ENCODE measurements at places on chromosomes 3 and 15.

DNA sequence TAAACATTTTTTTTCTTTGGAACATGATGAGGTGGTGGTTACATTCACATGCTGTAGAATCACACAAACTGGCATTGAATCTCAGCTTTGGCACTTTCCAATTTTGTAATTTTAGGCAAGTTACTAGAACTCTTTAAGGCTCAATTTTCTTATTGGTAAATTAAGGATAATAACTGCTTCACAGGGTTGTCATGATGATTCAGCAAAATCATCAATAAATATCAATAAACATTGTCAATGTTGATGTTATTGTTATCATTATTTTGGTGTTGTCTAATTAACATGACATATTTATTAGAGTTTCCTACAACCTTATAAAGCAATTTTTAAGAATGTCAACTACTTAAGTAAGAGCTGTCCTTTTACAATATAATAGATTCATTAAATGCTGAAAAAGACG, 1.6 kb downstream of the MDFIC2 start:
- no peak for DNase-seq

DNA sequence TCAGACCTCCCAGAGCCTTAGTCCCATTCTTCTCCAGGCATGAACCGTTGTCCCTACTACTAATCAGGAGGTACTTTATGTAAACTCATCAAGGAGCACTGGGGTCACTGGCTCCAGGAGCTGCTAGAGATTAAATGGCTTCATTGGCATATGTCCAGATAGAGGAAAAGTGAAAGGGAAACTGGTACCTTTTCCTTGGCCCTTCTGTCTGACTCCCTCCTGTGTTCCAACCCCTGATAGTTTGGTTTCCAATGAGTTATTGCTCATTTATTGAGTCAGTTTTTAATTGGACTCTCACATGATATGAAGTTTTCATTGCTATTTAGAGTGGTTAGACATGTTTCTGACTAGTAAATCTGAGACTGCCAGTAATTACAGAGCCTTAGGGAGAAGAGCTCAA, 130.5 kb upstream of the BFSP2 start:
- no peak for DNase-seq

GRCh38 chr3:156806698-156807097, 19.5 kb upstream of the LEKR1 start:
- no peak for DNase-seq

DNA sequence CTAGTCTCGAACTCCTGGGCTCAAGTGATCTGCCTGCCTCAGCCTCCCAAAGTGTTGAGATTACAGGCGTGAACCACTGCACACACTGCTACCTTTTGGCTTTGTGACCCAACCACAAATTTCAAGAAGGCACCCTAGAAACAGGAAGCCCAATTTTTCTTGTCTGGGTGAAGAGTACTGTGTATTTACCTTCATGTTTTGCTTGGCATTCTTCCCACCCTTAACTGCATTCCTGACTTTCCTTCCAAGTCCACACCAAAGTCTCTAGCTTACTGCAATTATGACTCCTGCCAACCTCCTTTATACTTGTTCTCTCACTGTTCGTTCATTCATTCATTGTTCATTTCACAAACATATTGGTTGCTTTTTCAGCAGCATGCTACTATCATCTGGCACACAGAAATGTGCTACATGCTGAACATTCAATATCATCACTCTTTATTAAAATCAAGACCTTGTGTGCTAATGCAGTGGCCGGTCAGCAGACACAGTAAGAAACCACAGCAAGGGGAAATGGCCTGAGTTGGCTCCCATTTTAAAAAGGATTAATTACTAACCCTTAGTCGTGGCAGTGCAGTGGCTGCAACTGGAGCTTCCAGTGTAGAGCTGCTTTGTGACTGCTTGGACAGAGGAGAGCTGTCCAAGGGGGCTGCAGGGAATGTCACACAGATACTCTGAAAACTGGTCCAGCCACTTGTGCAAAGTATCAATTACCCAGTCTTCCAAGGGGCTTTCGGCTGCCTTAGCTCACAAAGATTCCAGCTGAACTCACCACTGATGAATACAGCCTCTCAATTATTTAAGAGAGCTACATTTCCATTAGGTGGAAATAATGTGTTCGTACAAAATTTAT, 94.0 kb downstream of the ETFA start:
- peak; percentile 24 for DNase-seq

DNA sequence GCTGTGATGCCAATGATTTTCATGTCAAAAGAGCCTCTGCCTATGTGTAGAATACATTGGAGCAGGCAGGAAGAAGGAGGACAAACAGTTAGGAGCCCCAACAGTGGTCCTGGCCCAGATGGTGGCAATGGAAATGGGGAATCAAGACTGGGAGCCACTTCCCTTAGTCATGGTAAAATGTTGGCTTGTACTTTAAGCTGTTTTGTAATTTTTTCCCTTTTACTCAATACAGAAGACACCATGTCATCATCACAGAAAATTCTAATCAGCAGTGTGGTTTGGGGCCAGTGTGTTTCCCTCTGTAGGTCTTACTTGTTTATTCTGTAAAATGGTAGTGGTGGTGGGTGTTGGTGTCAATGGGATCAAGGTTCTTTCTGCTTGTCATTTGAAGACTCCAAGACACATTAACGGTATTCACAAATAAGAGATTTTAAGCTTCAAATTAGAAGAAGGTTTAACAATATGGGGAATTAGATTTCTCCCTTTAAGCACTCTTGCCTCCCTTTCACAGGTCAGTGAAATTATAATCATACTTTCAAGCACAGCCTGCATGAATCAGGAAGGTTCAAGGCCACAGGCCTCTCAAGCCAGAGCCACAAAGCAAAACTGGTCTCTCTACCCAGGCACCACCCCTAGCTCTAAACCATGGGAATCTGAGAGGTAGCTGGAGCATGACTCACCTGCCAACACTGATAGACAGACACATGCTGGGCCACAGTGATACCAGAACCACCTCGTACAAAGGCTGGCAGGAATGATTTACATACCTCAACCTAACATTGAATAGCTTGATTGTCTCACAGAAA, 24.9 kb downstream of the SIAH2 start:
- DNase-seq: peak; percentile 42

DNA sequence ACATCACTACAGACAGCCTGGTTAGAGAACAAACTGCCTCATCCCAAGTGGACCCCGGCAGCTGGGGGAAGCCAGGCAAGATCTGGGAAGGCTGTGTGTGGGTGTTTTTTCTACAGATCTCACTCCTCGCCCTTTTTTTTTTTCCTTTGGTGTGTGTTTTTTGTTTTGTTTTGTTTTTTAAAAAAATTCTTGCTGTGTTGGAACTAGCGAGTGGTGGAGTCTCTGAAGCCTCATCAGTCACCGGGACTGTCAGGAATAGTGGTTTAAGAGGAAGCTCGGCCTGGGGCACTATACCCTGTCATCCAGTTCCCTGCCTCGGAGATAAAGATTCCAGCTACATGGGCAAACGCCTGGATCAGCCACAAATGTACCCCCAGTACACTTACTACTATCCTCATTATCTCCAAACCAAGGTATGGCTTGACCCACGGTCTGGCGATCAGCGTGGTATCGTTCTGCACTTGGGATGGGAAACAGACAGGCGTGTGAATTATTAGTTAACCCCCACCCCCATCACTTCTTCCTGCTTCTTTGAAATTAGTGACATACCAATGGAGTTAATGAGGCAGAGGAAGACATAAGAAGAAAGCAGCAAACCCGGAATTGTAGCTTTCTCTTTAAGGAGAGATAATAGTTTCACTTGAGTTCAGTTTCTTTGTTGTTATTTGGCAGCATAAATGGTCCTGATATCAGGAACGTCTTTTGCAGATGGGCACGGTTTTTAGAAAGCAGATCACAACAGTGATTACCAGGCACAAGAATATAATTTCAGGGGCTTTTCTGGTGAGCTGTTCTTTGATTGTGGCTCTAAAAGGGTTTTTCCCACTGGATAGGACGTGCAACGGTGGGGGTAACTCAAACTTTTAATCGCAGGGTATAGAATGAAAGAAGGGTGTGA, 722 bp downstream of the RBMS3 start:
- no peak for DNase-seq

DNA sequence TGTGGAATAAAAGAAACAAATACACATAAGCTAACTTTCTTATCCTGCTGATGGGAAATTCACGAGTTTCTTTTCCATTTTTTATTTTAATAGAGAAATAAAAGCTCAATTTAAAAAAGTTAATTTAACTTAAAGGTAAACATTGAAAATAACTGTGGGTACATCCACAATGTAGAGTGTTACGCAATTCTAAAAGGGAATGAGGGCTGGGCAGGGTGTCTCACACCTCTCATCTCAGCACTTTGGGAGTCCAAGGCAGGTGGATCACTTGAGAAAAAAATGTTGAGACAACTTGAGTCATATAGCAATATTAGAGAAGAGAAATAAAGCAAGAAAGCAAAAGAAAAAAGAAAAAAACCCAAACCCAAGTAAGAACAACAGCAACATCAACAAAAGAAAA, 207.0 kb downstream of the DIPK2A start:
- no peak for DNase-seq

DNA sequence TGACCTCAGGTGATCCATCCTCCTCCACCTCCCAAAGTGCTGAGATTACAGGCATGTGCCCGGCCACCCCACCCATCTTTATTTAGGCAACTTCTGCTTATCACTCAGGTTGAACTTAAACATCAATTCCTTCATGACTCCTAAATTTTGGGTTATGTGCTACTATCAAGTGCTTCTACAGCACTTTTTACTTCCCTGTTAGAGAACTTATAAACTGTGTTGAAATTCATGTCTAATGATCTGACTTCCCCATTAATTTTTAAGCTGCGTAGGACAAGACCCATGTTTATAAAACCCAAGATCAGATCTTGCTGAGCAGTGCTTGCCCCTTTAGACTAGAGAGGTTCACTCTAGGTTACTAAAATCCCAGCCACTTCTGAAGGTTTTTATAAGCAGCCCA, 266.2 kb upstream of the TPRG1 start:
- DNase-seq: no peak

GRCh38 chr3:172148702-172149565, 109.6 kb downstream of the FNDC3B start:
- no peak for DNase-seq

GRCh38 chr3:100333051-100333450, 1.5 kb upstream of the NIT2 start:
- DNase-seq: no peak

- no peak for DNase-seq
Measured at GRCh38 chr3:12996181-12996506, 77.1 kb downstream of the IQSEC1 start.
